IPS DF 6.9 (cell line): ENCODE measurements at places on chromosomes 1 and 21.

DNA sequence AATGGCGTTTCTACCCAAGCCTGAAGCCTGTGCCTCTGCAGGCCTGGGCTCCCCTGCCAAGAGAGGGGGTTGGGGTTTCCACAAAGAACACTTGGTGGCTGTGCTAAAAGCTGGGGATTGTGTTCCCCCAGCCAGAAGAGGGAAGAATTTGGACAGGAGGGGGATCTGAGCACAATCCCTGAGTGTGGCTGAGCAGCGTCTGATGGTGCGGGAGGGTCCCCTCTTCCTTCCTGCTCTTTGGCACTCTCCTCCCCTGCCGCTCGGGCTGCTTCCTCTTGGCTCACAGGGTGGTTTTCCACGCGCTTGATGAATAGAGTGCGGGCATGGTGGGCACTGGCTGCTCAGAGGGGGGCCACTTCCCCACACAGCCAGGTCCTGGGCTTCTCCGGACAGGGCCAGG is 3.7 kb downstream of the GPR37L1 start:
- H3K36me3 ChIP-seq, result no peaks in the 10 kb centered on the region
- H3K27ac ChIP-seq, result no peak overlapping the region
- no peak overlapping the region for H3K4me3 ChIP-seq
- no peaks in the 10 kb centered on the region for H3K27me3 ChIP-seq

DNA sequence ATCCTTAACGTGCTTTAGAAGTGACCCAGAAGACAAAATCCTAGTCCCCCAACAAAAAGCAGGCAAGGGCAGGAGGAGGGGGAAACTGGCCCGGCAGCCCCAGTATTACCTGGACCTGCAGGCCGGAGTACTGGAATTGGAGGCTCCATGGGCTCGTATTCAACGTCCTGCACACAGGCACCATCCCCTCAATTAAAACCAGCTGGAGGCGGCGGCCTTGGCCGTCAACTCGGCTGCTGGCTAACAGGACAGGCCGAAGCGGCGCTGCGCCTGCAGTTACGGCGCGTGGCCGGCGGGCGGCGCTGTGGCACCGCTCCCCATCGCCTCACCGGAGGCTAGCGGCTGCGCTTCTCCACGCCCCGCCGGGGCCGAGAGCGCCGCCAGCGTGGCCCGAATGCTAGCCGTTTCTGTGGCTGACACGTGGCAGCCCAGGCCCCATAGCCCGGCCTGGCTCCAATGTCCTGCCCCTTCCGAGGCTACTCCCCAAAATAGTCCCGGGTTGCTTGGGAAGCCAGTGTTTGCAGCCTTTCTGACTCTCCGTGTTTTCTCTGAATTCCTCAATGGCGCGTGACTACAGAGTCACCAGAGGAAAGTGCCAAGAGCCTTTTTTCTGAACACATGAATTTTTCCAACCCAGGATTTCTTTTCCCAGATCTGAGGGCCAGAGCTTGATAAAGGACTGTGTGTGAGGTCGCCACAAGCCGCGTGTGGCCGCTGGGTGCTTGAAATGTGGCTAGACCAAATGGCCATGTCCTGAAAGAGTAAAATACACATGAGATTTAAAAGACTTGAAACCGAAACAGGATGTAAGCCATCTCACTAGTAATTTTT is 82.5 kb downstream of the HHIPL2 start:
- no peaks in the 10 kb centered on the region for H3K27me3 ChIP-seq
- peak; percentile 72 for DNase-seq
- no peaks in the 10 kb centered on the region for H3K4me1 ChIP-seq
- no peaks in the 10 kb centered on the region for H3K36me3 ChIP-seq
- H3K4me3 ChIP-seq, result peak overlapping the region; percentile 81; the same call in 1 of the 2 replicates

GRCh38 chr1:9626201-9626608 is 25.3 kb upstream of the PIK3CD start:
- no peaks in the 10 kb centered on the region for H3K36me3 ChIP-seq
- no peaks in the 10 kb centered on the region; the same call in 1 of the 2 replicates for H3K27me3 ChIP-seq
- no peaks in the 10 kb centered on the region for H3K4me1 ChIP-seq
- DNase-seq, result no peak
- H3K27ac ChIP-seq, result no peak overlapping the region

GRCh38 chr1:160537714-160538665 is 14.9 kb upstream of the SLAMF6 start:
- H3K4me1 ChIP-seq, result no peaks in the 10 kb centered on the region
- no peak overlapping the region for H3K4me3 ChIP-seq
- H3K36me3 ChIP-seq, result no peaks in the 10 kb centered on the region

DNA sequence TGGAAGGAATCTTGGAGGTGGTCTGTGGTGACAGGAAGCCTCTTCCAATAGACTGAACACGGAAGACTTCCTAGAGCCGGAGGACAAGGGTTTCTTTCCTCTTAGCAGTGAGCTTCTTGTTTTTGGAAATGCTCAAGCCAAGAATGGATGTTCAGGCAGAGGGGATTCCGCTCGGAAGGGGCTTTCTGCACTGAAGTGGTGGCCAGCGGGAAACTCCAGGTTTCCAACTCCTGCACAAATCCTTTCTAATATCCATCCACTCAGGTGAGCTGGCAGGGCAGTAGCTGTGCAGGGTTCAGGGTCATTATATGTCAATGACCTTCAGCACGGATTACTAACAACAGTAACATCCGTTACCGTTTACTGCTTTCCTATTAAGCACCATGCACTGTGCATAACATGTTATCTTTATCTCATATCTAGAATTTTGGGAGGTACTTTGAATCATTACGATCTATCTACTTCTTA is 573 bp upstream of the CPT2 start:
- no peak for DNase-seq
- H3K36me3 ChIP-seq, result no peaks in the 10 kb centered on the region
- H3K27me3 ChIP-seq, result no peaks in the 10 kb centered on the region
- no peak overlapping the region; the same call in 1 of the 2 replicates for H3K4me3 ChIP-seq
- H3K27ac ChIP-seq, result no peak overlapping the region
- H3K4me1 ChIP-seq, result no peaks in the 10 kb centered on the region

GRCh38 chr1:25523542-25523941 is 19.9 kb upstream of the LDLRAP1 start:
- H3K36me3 ChIP-seq, result no peaks in the 10 kb centered on the region
- H3K27me3 ChIP-seq, result no peaks in the 10 kb centered on the region
- H3K27ac ChIP-seq, result no peak overlapping the region
- 0 out of 2 replicates have a peak, but pooled peaks cover 2% of the 10 kb centered on the region for H3K4me1 ChIP-seq

- no peaks in the 10 kb centered on the region for H3K36me3 ChIP-seq
- H3K27me3 ChIP-seq, result no peaks in the 10 kb centered on the region
- no peak overlapping the region for H3K27ac ChIP-seq
- DNase-seq, result no peak
- no peak overlapping the region for H3K4me3 ChIP-seq
Measured at GRCh38 chr21:15437883-15438282, 291.9 kb upstream of the USP25 start.

- H3K27ac ChIP-seq, result no peak overlapping the region
- no peaks in the 10 kb centered on the region for H3K36me3 ChIP-seq
- H3K4me3 ChIP-seq, result no peak overlapping the region
- DNase-seq, result no peak
- no peaks in the 10 kb centered on the region for H3K4me1 ChIP-seq
Measured at GRCh38 chr21:36450511-36450910, 29.4 kb downstream of the CLDN14 start.

DNA sequence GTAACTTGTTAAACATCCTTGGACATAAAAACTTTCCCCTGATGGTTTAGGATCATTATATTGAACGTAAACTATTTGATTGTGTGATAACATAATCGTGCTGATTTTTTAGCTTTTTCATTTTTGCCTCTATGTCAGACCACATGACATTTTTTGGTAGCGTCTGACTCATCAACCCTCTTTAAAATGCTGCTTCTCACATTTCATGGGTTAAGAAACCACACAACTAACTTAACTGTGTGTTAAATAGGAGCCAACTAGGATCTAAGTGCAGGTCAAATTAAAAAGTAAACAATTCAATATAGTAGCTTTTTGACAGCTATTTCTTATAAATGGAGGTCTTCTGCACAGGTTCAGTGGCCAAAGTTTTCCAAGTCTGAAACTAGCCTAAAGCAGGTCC is 9.8 kb downstream of the BTG3 start:
- H3K27ac ChIP-seq, result no peak overlapping the region
- no peaks in the 10 kb centered on the region for H3K27me3 ChIP-seq
- H3K36me3 ChIP-seq, result peaks cover 12% of the 10 kb centered on the region; the same call in 1 of the 2 replicates
- no peaks in the 10 kb centered on the region for H3K4me1 ChIP-seq
- DNase-seq, result no peak

DNA sequence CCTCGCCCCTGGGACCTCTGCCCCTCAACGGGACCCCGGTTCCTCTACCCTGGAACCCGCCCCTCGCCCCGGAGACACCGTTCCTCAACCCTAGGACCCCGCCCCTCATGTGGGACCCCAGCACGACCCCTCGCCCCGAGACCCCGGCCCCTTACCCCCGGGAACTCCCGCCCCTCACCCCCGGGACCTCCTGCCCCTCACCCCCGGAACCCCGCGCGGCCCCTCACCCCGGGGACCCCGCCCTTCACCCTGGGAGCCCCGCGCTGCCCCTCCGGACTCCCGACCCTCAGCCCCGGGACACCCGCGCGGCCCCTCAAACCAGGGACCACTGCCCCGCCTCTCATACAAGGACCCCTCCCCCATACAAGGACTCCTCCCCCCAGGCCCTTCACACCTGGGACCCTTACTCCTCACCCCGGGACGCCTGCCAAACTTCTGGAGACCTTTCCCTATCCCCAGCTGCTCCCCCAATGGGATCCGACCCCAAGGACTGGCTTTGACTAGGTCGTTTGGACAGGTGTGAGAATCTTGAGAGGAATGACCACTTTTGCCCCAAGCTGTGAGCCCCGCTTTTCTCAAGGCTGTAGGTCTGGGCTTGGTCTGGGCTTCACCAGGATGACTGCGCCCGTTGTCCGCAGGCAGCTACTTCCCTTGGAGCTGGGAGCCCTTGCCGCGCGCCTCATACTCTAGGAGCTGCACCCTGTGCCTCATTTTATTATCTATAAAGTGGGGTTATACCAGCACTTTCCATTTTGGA is 843 bp downstream of the DIP2A start:
- no peaks in the 10 kb centered on the region for H3K27me3 ChIP-seq
- 0 out of 2 replicates have a peak, but pooled peaks cover 2% of the 10 kb centered on the region for H3K36me3 ChIP-seq
- DNase-seq, result no peak
- no peak overlapping the region for H3K27ac ChIP-seq
- no peaks in the 10 kb centered on the region for H3K4me1 ChIP-seq
- peak overlapping the region; percentile 96; the same call in 1 of the 2 replicates for H3K4me3 ChIP-seq

DNA sequence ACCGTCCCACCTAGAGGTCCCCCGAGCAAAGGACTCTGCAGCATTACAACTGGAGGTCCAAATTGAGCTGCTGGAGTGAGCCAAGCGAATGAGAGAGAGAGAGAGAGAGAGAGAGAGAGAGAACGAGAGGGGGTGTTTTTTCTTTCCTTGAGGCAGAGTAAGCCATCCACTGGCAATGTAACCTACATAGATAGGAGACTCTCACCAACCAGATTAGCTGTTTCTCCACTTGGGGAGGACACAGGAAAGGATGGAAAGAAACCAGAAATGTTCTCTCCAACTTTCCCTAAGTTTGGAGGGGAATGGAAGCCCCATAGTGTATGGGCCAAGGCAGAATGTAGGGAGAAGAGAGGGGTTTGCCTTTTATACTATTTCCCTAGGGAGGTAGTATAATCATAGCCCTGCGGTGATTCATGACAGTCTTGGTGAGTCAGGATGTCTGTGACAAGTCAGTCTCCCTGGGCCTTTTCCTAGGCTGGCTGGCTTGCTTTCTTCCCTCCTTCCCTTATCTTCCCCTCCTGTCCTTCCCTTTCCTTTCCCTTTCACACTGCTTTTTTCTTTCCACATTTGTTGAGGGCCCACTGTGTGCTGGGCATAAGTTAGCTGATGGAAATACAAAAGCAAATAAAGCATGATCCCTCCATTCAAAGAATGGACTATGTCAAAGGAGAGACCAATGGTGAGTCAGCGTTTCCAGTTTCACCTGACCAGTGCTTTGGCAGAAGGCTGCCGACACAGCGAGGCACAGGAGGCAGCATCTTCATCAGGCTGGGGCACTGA is 7.1 kb downstream of the FNDC7 start:
- peaks cover 5% of the 10 kb centered on the region; the same call in 1 of the 2 replicates for H3K4me1 ChIP-seq
- no peak for DNase-seq

DNA sequence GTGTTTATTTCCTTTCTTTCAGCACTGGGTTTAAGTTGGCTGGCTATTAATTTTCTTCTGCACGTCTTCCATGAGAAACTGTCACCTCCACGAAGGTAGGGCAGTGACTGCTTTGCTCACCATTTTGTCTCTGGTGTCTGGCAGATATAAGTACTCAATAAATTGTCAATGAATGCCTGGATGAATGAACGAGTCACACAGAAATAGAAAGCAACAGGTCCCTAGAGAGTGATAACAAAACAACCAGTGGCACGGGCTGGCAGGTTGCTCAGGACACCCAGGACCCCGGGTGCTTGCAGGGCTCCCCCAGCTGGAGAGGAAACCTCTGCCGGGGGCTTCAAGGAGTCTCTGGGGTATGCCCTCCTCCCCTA is 3.2 kb upstream of the MYOC start:
- no peaks in the 10 kb centered on the region for H3K4me1 ChIP-seq
- H3K27me3 ChIP-seq, result no peaks in the 10 kb centered on the region
- no peak overlapping the region for H3K27ac ChIP-seq
- no peaks in the 10 kb centered on the region for H3K36me3 ChIP-seq
- no peak for DNase-seq
- no peak overlapping the region for H3K4me3 ChIP-seq

GRCh38 chr1:24566236-24566867 is 10.5 kb downstream of the NCMAP start:
- peaks cover 3% of the 10 kb centered on the region; the same call in 1 of the 2 replicates for H3K4me1 ChIP-seq
- no peak overlapping the region for H3K4me3 ChIP-seq
- DNase-seq, result no peak
- no peaks in the 10 kb centered on the region for H3K27me3 ChIP-seq
- H3K36me3 ChIP-seq, result no peaks in the 10 kb centered on the region

- no peak overlapping the region for H3K27ac ChIP-seq
- H3K36me3 ChIP-seq, result no peaks in the 10 kb centered on the region
- DNase-seq, result no peak
- H3K27me3 ChIP-seq, result no peaks in the 10 kb centered on the region
- H3K4me3 ChIP-seq, result no peak overlapping the region
- H3K4me1 ChIP-seq, result no peaks in the 10 kb centered on the region
Measured at GRCh38 chr1:219293410-219293809, 119.7 kb downstream of the LYPLAL1 start.

DNA sequence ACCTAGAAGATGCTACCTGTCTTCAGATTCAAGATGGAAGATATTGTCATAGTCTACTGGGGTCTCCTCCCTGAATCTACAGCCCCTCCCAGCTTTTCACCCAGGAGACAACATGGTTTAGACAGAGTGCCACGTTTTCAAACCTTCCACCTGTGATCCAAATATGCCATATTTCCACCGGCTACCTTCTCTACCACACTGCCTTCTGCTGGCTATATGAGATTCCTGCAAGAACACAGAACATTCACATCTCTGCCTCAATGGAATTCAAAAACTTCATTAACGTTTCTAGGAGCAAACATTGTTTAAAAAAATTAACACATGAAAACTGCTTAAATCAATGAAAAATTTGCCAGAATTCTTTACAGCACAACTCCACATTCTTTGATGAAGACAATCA is 12.9 kb upstream of the LELP1 start:
- H3K27ac ChIP-seq, result no peak overlapping the region
- no peak overlapping the region for H3K4me3 ChIP-seq
- no peaks in the 10 kb centered on the region for H3K27me3 ChIP-seq
- no peaks in the 10 kb centered on the region for H3K36me3 ChIP-seq
- DNase-seq, result peak; percentile 5
- no peaks in the 10 kb centered on the region for H3K4me1 ChIP-seq
